ENCODE measurements at places on chromosomes 16 and 17.

GRCh38 chr17:19345486-19346350, 16.8 kb downstream of the B9D1 start:
- no peak for DNase-seq

DNA sequence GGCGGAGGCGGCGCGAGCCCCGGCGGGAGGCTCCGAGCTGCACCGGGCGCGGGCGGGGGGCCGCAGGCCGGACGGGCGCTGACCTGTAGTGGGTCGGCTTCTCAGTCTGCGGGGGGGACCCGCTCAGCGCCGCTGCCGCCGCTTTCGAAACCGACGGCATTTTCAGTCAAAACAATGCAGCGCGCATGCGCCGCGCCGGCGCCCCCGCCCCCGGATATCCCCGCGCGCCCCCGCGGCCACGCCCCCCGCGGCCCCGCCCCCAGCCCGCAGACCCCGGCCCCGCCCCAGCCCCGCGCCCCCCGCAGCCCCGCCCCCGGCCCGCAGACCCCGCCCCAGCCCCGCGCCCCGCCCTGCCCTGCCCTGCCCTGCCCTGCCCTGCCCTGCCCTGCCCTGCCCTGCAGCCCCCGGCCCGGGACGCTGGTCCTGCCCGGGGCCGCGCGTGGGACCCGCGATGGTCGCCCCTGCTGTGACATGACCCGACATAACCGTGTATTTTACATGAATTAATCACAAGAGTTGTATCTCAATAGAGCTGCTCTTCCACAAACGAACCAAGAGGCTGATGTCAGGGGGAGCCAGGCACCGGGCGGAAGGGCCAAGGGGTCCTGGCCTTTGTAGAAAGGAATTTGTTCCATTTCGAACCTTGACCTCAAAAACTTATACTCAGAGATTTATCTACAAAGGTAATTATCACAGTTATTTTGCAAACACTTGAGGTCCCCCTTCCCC, at the start of gene UNKL:
UNKL (minus strand) TSS at position 173 of the 729 bp plus-strand sequence; CDS start at position 160, 13 bp downstream.
- DNase-seq = peak; percentile 81

- no peak for DNase-seq
Measured at GRCh38 chr17:59345476-59345875, 14.0 kb downstream of the YPEL2 start.

- no peak for DNase-seq
Measured at GRCh38 chr17:82235775-82236141, 6.9 kb downstream of the SLC16A3 start.

- DNase-seq = peak; percentile 95
Measured at GRCh38 chr16:15672514-15673167, 22.6 kb downstream of the NDE1 start.

GRCh38 chr17:2391597-2392251, 9.1 kb downstream of the MNT start:
- DNase-seq = no peak

DNA sequence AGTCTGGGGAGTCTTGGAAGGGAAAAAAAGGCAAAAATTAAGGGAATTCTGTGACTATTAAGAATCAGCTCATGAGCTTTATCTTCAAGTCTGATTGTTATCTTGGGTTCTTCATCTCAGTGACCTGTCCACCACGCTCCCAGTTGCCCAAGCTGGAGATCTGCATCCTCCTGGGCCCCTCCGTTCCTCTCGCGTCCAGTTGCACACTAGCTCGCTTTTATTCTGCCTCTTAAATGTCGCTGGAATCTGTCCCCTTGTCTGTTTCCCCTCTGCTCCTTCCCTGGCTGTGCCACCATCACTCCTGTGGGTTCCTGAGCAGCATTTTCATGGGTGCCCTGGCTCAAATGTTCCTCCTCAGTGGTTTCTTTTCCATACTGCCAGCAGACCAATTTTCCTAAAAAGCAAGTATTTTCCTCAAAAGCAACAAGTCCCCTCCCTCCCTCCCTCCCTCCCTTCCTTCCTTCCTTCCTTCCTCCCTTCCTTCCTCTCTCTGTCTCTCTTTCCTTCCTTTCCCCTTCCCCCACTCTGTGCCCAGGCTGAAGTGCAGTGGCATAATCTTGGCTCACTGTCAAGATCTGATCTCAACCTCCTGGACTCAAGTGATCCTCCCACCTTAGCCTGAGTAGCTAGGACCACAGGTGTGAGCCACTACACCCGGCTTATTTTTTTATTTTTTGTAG, 1.4 kb downstream of the ENDOV start:
- no peak for DNase-seq

DNA sequence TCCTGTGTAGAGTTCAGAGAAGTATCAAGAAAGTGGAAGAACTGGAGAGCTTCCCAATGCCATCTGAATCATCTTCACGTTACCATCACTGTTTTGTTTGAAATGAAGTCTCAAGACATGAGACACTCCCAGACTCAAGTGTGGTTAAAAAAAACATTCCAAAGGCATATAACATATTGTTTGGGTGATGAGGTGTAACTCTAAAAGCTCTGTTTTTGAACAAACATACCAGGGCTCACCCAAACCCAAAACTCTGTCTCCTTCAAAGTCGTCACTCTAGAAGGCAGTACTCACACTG, 6.3 kb upstream of the ZCCHC14 start:
- DNase-seq = no peak

All from hematopoietic multipotent progenitor cell treated with erythropoietin and hydrocortisone succinate and interleukin-3 and kit ligand, for 4 days (in vitro differentiated cells).